ENCODE measurements at places on chromosomes 13 and 19.
A peak's percentile ranks its signal among the peaks of the same experiment; 100 is the strongest.

GRCh38 chr19:29478578-29479565 lies 46.9 kb upstream of the VSTM2B start:
- DNase-seq = no peak

GRCh38 chr13:81714513-81714912 lies 1373.6 kb upstream of the SPRY2 start:
- DNase-seq = no peak

DNA sequence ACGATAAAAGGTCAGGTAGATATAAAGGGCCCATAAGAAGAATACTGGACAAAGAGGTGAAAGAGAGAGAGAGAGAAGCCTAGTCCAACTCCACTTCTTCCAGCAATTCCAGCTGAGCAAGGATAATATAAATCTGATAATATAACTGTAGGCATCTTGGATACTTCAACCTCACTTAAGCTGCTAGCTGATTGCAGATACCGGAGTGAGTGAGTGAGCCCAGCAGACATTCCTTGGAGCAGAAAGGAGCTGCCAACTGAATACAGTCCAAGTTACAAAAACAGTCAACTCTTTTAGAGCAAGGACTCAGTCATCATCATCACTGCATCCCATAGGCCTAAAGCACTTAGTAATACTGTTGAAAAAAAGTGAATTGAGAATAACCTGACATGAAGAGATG lies 387.6 kb downstream of the SLITRK6 start:
- no peak for DNase-seq

- DNase-seq = no peak
Observed at GRCh38 chr19:3276341-3276799, 51.9 kb downstream of the CELF5 start.

- DNase-seq = no peak
Observed at GRCh38 chr13:33032037-33032625, 15.9 kb downstream of the KL start.

DNA sequence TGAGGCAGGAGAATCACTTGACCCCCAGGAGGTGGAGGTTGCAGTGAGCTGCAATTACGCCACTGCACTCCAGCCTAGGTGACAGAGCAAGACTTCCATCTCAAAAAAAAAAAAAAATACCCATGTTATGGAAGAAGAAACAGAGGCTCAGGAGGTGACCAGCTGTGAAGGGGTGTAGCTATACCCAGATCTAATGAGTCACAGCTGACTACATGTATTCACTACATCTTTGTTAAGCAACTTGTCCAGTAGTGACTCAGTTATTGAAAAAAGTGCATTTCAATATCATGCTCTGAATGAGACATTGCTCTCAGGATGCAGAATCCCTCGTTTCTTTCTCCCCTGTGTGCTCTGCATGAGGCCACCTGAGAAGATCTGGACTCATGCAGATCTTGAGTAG lies 16.1 kb upstream of the SPART start:
- peak; percentile 69 for DNase-seq

DNA sequence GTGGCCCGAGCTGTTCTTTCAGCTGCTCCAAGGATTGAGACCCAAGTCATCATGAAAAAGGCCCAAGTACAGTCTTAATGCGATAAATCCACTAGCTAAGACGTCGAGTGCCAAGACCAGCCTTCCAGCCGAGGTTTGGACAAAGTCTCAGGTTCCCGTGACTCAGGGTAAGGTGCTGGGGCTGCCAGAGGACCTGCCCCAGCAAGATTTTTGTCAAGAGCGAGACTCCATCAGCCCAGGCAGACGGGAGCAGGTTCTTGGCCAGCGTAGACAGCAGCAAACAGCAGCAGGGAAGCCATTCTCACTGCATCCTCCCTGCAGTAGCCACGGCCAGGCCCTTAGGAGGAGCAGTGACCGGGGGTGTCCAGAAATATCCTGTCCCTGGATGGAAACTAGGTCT lies 3.4 kb downstream of the FEM1A start:
- no peak for DNase-seq
